Germinal center (tissue), 1 donor: ENCODE measurements at places on chromosomes 7 and 10.

- DNase-seq = no peak
Observed at GRCh38 chr7:43394441-43395130, 188.3 kb upstream of the STK17A start.

DNA sequence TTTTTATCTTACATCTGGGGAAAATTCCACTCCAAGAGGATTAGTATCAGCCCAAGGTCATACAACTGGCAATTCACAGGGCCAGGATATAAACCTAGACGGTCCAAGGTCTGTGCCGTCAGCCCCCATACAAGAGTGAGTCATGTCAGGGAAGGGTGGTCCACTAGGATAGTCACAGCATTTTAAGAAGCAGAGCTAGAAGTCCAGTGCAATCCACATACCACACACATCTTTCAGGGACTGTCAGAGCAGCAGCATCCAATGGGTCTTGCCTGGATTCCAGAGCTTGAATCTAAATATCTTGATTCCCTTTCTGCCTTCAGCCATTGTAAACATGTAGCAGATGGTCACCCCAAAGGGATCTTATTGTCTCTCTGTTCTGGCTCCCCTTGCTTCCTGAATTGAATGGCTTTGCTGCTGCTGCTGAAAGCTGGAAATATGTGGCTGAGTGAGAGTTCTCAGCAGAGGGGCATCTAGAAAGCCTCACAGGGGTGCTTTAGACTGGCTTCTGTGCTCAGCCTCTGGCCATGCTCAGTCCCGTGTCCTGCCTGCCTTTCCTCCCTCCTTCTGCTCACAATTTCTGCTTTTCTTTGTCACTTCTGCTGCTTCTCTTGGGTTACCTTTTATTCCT is 9.9 kb upstream of the OR6V1 start:
- no peak for DNase-seq

DNA sequence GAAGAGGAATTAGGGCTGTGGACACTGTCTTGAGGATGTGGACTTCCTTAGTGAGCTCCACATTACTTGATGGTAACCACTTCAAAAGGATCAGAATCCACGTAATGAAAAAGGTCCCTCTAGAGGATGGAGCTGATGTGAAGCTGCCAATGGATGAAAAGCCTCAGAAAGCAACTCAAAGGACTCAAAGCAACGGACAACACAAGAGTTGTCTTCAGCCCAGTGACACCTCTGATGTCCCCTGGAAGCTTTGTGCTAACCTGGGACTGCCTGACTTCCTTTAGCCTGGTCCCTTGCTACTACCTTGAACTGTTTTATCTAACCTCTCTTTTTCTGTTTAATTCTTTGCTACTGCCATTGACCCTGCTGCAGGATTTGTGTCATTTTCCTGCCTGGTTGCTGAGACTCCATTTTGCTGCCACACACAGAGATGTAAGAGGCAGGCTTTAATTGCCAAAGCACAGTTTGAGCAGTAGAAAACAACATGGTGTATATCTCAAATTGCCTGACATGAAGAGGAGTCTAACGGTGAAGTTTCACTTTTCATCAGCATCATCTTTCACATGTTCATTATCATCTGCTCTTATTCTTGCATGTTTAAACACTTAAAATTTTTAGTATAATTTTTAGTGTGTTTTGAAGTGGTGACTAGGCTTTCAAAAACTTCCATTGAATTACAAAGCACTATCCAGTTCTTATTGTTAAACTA is 11.1 kb upstream of the SGCE start:
- no peak for DNase-seq

- no peak for DNase-seq
Observed at GRCh38 chr10:132005147-132005546, 23.4 kb upstream of the BNIP3 start.

- DNase-seq = no peak
Observed at GRCh38 chr10:15754937-15755336, 35.2 kb upstream of the ITGA8 start.
